ENCODE measurements at places on chromosomes 2 and 18. TPM values are rescaled to one million over a fixed set of nuclear protein-coding genes. Genes with fewer than 3 reads are reported as not detected.

- DNase-seq = no peak
These were observed 81.9 kb downstream of the SLC8A1 start for GRCh38 chr2:40370007-40370395.

DNA sequence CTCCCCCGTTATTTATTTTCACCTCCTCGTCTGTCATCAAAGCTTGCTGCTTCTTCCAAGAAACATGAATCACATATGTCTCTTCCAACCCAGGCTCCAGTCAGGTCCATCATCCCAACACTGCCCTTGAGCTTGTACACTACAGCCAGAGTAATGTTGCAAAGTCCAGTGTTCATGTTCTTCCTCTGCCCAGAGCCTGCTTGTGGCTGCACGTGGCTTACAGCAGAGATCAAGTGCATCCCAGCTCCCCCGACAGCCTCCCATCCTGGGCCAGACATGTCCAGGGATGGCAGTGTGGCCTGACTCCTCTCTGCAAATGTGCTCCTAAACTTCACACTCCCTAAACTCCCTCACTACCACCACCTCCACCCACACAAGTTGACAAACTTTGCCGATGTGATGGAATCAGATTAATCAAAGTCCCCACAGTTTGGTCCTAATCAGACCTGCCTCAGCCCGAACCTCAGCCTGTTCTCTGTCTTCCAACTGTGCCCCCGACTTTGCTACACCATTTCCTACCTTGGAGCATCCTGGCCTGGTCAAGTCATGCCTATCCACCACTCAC, 54.2 kb upstream of the MAPRE3 start:
- no peak for DNase-seq

DNA sequence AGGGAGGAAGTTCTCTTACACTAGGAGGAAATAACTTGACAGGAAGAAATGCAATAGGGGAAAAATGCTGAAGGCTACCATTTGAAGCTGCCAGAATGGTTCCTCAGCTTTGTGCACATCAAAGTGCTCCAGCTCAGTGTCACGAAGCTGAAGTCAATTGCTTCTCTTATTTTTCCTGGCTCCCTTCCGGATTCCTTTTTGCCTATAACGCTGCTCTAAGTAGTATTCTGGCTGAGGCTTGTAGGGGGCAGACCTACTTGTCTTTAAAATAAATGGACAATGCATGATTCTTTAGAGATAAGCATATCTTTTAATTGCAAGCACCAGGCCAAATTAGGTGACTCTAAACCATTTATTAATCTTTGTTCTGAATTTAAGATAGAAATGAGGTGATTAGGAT, 60.3 kb upstream of the SCN1A start:
- no peak for DNase-seq

GRCh38 chr2:101533561-101534148, 58.7 kb upstream of the RFX8 start:
- no peak for DNase-seq

DNA sequence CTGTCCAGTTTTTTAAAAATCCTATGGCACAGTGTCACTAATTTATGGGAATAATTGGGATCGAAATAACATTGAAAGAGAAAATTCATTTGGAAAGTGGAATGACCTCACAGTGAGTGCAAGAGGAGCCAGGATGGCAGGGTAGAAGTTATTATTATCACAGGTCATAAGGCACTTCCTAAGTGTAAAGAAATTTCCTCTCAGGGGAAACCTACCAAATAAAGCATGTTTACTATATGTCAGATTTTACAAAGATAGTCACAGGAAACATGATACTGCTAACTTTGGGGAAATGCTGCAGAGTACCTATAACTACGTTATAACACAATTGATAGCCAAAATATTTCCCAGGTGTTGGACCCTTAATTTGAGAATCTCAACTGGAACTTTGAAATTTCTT, 226.3 kb upstream of the SMAD7 start:
- no peak for DNase-seq

GRCh38 chr2:237202288-237203030, 116.8 kb downstream of the COPS8 start:
- DNase-seq = no peak

DNA sequence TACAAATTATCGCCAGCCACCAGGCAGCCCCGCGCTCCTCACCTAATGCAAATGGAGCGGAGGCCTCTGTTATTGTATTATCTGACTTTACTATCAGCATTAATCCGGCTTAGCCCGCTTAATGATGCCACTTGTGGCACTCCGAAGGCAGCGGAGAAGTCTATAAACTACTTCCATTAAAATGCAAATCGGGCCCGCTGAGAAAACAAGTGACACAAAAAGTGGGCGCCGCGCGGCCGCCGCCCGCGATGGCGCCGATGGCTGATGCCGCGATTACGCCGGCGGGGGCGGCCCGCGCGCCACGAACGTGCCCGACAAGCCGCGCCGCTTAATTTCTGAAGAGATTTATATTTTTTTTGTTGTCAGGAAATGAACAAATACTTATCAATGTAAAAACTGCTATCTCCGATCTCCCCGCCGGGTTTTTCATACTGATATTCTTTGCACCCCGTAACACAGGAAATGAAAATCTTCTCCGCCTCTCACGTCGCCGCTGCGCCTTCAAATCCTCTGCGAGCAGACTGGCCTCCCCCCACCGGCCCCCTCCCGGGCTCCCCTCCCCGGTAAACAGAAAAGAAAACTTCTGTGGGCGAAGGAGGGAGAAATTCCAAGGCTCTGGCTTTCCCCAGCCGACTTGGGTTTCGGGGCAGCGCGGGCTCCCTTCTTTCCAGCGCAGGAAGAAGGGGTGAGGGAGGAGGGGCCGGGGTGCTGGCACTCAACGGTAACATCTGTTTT, 221.8 kb downstream of the INSIG2 start:
- no peak for DNase-seq

- DNase-seq = no peak
These were observed 28.0 kb upstream of the BARD1 start for GRCh38 chr2:214837466-214837865.

- DNase-seq = no peak
These were observed 42.2 kb upstream of the EPG5 start for GRCh38 chr18:46009125-46009840.

DNA sequence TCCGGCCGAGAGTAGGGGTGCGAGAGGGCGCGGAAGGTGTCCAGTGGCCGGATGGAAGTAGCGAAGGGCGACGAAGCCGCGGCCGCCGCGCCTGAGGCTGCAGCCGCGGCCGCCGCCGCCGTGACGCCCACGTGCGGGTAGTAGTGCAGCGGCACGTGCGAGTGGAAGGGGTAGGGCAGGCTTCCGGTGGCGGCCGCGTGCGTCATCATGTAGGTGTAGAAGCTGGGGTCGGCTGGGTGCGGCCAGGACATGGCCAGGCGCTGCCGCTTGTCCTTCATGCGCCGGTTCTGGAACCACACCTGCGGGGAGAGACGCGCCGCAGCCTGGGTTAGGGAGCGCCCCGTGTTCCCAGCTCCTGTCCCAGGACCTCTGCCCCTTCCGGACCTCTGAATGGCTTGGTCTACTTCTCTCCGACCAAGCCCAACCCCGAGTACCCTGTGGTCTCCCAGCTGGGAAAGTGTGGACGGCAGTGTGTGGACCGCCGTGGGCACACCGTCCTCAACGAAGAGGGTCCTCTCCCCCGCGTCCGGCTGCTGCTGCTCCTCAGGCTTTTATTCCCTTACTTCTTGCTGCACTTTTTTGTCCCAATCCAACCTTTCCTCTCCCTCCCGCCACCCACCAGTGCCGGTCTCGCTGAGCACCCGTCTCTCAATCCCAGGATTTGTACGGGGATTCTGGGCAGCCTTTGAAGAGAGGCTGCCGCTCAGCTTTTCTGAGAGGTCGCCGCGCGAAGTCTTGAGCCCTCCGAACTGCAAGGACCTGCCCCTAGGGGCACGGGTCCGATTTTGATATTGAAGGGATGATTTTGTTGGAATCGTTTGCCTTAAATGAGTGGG, 3.0 kb downstream of the EVX2 start:
- DNase-seq = no peak

- DNase-seq = no peak
These were observed 37.1 kb downstream of the MAP4K4 start for GRCh38 chr2:101734505-101735165.

DNA sequence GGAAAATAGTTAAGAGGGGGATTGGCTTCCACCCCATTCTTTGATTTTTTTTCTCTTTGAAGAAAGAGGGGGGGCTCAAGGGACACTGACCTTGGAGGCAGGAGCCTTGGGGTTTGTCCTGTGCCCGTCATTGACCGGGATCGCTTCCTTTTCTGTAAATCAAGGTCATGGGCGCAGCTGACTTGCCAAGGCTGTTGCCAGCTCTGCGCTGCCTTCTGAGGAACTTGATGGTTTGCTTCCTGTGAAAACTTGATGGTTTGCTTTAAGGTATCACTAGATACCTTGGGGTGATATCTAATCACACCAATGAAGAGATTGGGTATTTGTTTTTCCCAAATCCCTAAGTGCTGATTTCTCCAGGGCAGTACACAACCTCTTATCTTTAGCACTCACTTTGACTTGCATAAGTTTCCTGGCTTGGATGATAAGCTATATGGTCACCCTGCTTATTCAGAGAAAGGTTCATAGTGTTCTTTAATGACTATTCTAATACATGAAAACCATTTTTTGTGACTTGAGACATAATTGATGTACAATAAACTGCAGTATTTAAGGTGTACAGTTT, 56.0 kb downstream of the DGKD start:
- DNase-seq = no peak

GRCh38 chr18:76443519-76444445, 51.3 kb downstream of the ZNF516 start:
- DNase-seq = no peak

DNA sequence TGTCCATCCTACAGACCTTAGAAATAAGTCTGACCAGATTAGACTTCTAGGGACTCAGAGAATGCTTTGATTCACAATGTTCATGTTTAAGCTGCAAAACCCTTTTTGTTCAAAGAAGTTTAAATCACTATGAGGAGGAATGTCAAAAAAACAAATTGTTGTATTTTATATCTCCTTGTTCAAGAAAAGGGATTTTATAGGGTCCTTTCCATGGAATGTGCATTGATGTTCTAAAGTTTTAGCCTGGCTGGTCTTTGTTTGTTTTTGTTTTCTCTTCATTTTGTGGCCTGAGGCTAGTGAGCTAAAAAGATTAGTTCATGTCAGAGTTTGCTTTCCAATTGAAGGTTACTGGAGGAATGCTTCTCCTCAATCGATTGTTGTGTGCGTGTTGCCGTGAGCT, 77.2 kb downstream of the MGAT5 start:
- DNase-seq = no peak

DNA sequence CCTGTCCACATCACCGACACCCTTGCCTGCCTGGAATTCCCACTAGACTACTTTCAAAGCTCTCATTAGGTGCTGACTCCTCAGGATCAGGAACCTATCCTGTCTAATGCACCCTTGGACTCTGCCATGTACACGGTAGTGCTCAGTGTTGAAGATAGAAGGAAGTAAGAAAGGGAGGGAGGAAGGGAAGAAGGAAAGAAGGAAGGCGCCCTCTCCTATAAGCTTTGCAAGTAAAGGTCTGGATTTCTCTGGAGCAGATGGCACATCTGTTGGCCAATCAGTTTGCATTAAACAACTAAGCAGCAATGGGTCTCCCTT, 45.3 kb downstream of the SCTR start:
- no peak for DNase-seq

DNA sequence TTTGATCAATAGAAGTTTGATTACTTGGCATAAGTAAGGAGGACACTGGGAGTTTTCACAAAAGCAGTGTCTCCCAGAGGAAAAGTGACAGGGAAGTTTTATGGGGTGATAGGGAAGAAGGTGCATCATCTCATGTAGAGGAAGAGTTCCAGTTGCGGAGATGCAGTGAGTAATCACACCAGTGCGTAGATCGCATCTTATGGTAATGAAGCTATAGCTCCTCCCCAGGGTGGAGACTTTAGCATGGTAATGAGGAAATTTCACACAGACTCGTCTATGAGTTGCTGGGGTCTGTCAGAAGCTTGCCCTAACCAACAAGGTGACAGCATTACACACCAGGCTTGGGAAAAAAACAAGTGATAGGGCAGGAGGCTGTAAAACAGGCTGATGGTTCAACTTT, 49.0 kb downstream of the KYNU start:
- no peak for DNase-seq

- no peak for DNase-seq
These were observed 88.4 kb upstream of the RND3 start for GRCh38 chr2:150575861-150576260.

GRCh38 chr2:204505488-204505887, 39.8 kb upstream of the PARD3B start:
- DNase-seq = no peak

DNA sequence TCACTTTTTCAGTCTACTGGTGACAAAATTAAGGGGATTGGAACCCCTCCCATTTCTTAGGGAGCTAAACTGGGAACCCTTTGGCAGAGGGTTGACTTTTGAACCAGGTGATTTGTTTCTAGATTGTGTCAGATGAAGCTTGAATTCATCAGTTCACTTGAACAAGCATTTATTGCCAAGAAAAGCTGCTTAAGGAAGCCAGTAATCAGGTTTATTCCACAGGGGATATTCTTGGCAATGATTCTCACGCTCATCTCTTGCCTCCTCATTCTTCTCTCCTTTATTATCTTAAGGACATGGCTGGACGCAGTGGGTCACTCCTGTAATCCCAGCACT, 101.0 kb downstream of the ALPK2 start:
- DNase-seq = no peak

TMEM198 gene
- 2.1 TPM for total RNA-seq

PLEKHH2 gene
- total RNA-seq = 7.8 TPM

RESP18 gene
- not detected for total RNA-seq

SLC4A5 gene
- total RNA-seq = 0.91 TPM

PRKRA gene
- 49.8 TPM for total RNA-seq

FOXD4L1 gene
- 0.64 TPM for total RNA-seq

LRATD1 gene
- total RNA-seq = 0.07 TPM

OLA1 gene
- total RNA-seq = 219 TPM

UGT1A3 gene
- total RNA-seq = not detected

RAB10 gene
- 167 TPM for total RNA-seq

TANC1 gene
- 15.1 TPM for total RNA-seq
